ENCODE measurements at places on chromosomes 2 and 18. TPM values are rescaled to one million over a fixed set of nuclear protein-coding genes. Genes with fewer than 3 reads are reported as not detected.

Gene TRABD2A
- 2.1 TPM for total RNA-seq

Gene DCC
- total RNA-seq = not detected

Gene PPP4R1
- total RNA-seq = 73.6 TPM

Gene SLC14A1
- 15.7 TPM for total RNA-seq

Gene GPR35
- total RNA-seq = 2.8 TPM

Gene SPATA3
- not detected for total RNA-seq

Gene GAREM1
- total RNA-seq = 70.9 TPM

Gene ARID5A
- 21.4 TPM for total RNA-seq

Gene AKAIN1
- not detected for total RNA-seq

Gene CPO
- total RNA-seq = not detected

Gene CTDSP1
- total RNA-seq = 99.1 TPM

Gene SPEG
- 3.3 TPM for total RNA-seq

Gene DYNC2LI1
- 20.4 TPM for total RNA-seq

Gene COX5B
- total RNA-seq = 427 TPM

Gene PSTPIP2
- 11.7 TPM for total RNA-seq

Gene PROKR1
- total RNA-seq = 0.19 TPM

Gene TMBIM1
- 277 TPM for total RNA-seq

Gene FZD7
- total RNA-seq = 17.6 TPM

Gene RESP18
- not detected for total RNA-seq

Gene METTL8
- 27.4 TPM for total RNA-seq
